ENCODE measurements at places on chromosomes 5 and 9. TPM values are rescaled to one million over a fixed set of nuclear protein-coding genes. Genes with fewer than 3 reads are reported as not detected.

GRCh38 chr9:114122136-114123027 lies 23.3 kb upstream of the KIF12 start:
- no peak for DNase-seq

DNA sequence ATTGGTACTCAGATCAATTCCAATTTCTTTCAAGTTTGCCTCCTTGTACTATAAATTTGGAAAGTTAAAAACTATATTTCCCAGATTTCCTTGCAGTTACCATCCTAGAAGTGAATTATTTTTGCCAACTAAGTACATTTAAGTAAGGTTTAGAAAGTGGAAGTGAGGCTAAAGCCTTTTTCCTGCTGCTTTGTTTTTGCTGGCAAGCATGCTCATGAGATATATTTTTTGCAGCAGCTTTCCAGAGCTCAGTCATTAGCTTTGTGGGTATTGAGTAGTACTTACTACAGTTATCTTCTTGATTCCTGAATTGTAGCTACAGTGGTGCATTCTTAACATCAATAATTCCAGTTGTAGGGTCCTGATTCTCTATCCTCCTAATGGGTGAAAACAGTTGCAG lies 3.5 kb upstream of the BTF3 start:
- DNase-seq: no peak

The ZNG1C gene
- 12.9 TPM for total RNA-seq

GRCh38 chr5:75016896-75017295 lies 35.5 kb downstream of the GCNT4 start:
- DNase-seq: no peak

The UAP1L1 gene
- 2.2 TPM for total RNA-seq

The IL9 gene
- not detected for total RNA-seq

DNA sequence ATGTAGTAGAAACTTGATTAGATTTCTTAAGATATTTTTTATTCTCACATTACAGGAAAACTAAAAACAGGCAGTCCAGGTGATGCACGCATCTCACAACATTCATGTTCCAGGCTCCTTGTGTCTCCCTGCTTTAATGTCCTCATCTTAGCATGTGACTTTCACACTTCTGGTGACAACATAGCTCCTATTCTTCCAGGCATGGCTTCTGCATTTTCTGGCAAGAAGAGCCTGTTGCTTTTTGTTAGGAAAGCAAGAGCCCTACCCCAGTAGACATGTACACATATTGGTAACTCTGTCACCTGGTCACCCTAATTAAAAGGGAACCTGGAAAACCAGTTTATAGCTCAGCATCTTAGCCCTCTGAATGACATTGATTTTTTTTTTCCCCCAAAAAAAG lies 92.5 kb downstream of the PPIC start:
- no peak for DNase-seq

GRCh38 chr5:142287096-142287972 lies 37.5 kb downstream of the SPRY4 start:
- no peak for DNase-seq

GRCh38 chr5:157816682-157817386 lies 42.1 kb downstream of the CLINT1 start:
- DNase-seq: no peak

DNA sequence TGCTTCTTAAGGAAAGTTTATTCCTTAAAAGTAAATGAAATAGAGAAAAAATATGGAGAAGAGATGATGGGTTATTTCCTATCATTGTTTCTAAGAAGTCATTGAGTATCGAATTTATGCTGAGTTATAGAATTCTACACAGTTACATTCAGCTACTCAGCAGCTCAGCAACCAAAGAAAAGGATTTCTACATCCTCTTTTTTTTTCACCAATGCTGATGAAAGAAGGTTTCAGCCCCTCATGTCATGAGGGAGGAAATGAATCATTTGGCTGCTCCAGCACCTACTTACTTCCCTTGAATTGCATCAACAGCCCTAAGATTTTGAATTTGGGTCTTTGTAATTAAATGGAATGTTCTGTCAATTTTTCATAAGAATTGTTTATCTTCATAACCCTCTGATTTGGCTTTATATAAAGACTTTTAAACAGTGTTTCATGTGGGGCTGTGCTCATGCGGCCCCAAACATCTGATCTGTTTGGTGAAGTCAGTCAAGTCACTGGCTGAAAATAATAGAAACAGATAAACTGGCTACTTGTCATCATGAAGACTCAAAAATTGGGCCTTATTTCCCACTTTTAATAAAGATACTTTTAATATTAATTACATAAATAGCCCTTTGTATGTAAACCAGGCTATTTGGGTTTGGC lies 18.5 kb upstream of the SNX2 start:
- no peak for DNase-seq

The LCN9 gene
- not detected for total RNA-seq

The PLAC8L1 gene
- not detected for total RNA-seq

DNA sequence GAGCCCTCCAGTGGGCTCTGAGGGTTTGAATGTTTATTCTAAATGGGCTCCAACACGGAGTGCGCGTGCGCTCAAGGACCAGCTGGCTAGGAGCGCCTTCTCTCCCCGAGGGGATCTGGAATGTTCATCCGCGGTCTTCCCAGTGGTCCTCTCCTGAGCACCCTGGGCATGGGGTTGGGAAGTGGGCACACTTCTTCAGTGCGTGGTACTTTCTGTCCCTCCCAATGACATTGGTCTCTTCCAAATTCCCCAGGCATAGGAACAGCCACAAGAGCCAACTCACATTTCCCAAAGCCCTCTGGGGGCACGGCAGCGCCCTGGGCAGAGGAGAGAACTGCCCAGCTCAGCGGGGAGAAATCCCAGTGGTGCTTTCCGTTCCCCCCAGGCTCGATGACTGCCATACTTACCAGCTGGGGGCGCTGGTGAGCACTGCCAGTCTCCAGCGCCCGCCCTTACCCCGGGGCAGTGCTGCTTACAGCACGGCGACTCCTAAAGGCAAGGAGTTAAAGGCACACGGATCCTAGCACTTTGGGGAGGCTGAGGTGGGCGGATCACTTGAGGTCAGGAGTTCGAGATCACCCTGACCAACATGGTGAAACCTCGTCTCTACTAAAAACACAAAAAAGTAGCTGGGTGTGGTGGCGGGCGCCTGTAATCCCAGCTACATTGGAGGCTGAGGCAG lies 29.9 kb upstream of the OBP2B start:
- DNase-seq: no peak

The LCN1 gene
- not detected for total RNA-seq

The SCGB3A2 gene
- total RNA-seq: not detected

- DNase-seq: peak; percentile 22
These were observed 103.6 kb downstream of the GNA14 start for GRCh38 chr9:77544546-77544945.

GRCh38 chr5:139925216-139925562 lies 117.9 kb downstream of the NRG2 start:
- DNase-seq: no peak

DNA sequence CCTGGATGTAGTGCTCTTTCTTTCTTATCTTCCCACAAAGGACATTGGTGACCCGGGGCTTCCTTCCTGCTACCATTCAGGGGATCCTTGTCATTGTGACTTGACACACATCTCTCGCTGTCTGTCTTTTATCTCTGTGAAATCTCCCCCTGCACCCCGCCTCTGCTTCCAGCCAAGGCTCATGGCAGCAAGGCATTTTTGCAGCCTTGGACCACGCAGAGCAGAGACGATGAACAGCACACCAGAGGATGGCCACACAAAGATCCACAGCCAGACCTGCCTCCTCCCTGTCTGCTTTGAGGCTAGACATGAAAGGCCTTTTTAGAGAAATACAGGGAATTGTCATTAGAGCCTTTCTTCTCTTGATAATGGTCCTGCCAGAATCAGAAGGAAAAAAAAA lies 549.1 kb downstream of the CDK5RAP2 start:
- no peak for DNase-seq

DNA sequence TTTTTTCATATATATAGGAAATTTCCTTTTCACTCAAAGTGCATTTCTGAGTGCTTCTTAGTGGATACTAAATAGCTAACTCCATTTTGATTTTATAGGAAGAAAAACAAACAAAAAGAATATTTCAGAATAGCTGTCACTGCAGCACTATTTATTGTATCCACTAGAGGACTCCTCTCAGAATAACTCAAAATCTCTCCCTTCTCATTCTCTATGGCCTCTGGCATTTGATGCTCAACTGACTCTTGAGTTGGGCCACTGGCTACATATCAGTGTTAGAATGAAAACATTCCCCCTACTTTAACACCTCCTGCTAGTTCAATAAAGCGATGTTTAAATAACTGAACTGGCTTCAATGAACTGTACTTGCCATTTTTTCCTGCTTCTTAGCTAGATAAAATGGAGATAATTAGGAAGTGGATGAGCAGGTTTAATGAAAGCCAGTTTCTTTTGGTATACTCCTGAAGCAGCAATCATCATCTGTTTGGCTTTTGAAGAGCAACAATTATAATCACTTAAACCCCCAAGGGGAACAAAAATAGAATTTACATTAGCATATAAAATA lies 16.6 kb upstream of the ELAVL2 start:
- DNase-seq: no peak

- no peak for DNase-seq
These were observed 229.1 kb downstream of the SEC61B start for GRCh38 chr9:99451112-99451606.

The MYORG gene
- 6.6 TPM for total RNA-seq

DNA sequence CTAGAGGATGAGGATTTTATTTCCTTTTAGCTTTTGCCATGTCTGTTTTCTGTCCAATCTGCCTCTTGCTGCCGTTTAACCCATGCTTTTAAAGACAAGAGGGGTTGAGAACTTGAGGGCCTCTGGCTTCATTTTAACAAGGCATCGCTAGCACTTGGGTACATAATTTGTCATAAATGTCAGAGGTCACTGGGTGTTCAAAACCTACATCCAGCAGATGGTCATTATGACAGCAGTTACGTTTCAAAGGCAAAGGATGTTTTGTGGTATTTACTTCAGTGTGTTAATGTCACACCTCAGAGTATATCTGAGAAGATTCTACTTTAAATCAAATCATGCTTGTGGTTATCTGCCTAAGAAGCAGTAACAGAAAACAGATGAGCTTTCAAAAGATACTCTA lies 918.3 kb downstream of the NR2F1-AS1 start:
- DNase-seq: no peak

DNA sequence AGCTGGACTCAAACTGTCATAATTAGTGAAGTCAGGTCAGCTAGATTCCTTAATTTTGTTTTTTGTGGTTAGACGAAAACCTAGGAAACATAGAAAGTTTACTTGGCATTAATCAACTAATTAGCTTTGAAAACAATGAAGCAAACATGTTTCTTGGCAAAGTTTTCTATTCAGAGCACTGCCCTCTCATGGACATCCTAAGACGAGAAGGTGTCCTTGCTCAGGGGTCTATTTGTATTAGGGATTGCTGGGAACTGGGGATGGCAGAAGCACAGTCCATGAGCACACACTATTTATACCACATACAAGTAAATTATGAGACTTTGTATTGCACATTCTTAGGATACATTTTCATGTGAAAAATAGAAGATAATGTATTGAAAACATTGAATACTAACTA lies 49.7 kb downstream of the POC5 start:
- DNase-seq: no peak

The GRM6 gene
- not detected for total RNA-seq

DNA sequence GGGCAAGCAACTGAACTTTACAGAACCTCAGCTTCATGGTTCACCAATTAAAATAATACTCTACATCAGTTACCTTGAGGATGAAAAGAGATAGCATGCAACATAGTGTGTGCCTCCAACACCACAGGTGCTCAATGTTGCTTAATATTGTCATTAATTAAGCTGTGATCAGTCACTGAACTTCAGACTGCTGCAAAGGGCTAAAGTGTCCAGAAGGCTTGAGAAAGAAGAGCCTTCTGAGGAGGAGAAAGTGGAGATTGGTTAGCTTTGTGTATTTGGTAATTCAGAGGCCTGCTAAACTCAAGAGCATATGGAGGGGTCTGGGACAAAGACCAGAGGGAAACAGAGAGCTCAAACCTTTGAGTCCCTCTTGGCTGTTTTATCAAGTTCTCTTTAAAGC lies 66.3 kb upstream of the SELENOP start:
- no peak for DNase-seq

- no peak for DNase-seq
These were observed 53.2 kb upstream of the FSTL4 start for GRCh38 chr5:133665571-133665970.

The HINT2 gene
- 25.9 TPM for total RNA-seq

The DDX4 gene
- total RNA-seq: not detected

The CTNND2 gene
- 0.12 TPM for total RNA-seq

GRCh38 chr9:135278586-135278985 lies 191.1 kb downstream of the OLFM1 start:
- no peak for DNase-seq
